Fibroblast of skin of right biceps (primary cell): ENCODE measurements at places on chromosomes 16 and 17.
A peak's percentile ranks its signal among the peaks of the same experiment; 100 is the strongest.

- DNase-seq = peak; percentile 85
These were observed 389.6 kb upstream of the DYNLRB2 start for GRCh38 chr16:80150978-80151721.

- DNase-seq = no peak
These were observed 103.2 kb upstream of the AXIN2 start for GRCh38 chr17:65664696-65665095.

DNA sequence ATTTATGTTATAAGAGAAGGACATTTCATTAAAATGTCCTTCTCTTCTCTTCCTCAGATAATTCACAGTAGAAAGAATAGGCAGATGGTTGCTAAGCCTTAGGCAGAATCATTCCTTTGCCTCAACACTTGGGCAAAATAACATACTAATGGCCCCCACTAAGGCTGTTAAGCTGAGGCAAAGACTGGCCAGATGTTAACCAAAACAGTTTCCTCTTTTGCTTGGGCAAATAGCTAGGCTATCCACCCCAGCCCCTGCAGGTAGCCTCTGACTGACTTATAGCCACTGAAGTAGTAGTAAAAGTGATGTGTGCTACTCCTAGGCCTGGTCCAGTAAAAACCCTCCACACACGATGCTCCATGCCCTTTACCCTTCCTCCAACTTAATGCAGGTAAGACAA is 55.2 kb downstream of the SPAG9 start:
- DNase-seq = no peak

DNA sequence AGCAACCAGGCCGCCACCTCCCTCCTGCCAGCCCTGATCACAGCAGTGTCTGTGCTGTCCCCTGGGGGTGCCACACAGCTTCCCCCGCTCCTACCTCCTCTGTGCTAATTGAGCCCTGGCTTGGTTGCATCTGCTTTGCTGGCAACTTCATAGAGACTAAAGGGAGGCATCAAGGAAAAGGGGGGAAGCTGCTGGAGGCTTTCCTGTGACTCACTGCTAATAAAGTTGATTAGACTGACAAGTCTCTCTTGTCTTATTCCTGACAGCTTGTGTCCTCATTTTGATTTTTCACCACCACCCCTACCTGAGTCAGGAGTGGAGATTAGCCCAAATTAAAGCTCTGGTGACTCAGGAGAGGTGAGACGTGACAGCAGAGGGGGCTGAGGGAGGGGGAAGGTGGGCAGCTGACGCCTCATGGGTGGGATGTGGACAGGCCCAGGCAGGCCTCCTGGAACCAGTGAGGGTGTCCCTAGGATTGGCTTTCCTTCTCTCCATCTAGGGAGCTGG is 310.0 kb downstream of the CBLN1 start:
- peak; percentile 55 for DNase-seq

DNA sequence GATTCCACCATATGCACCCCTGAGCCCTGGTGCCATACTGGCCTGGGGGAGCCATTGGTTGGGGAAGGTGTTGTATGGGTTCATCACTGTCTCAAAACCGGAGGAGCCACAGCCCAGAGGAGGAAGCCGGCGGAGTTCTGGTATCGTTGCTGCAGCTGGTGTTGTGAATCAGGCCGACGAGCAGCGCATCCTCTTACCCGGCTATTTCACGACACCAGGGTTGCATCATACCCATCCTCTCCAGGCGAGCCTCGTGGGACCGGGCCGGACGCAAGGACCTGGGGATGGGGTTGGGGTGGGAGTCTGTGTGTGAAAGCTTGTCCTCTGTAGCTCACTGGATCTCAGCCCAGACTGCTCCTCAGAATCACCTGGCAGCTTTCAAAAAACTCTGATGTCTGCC is 6.6 kb upstream of the SLC12A3 start:
- no peak for DNase-seq

DNA sequence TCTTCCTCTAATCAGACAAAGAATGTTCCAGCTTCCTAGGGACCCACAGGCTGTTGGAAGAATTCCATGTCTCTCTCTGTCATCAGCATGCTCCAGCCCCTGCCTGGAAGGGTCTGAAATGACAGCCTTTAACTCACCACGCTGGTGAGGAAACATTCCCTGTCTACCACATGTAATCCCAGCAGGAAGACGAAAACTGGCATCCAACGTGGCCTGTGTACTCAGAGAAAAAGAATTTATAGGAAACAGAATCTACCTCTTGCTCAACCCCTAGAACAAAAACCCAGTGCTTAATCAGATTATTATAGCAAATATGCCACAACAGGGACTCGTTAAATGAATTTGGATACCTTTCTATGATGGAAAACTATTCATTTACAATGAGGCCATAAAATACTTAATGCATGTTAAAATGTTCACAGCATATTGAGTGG is 147.3 kb upstream of the FOXF1 start:
- peak; percentile 99 for DNase-seq

- DNase-seq = no peak
These were observed 19.7 kb upstream of the TEX2 start for GRCh38 chr17:64282753-64283080.

DNA sequence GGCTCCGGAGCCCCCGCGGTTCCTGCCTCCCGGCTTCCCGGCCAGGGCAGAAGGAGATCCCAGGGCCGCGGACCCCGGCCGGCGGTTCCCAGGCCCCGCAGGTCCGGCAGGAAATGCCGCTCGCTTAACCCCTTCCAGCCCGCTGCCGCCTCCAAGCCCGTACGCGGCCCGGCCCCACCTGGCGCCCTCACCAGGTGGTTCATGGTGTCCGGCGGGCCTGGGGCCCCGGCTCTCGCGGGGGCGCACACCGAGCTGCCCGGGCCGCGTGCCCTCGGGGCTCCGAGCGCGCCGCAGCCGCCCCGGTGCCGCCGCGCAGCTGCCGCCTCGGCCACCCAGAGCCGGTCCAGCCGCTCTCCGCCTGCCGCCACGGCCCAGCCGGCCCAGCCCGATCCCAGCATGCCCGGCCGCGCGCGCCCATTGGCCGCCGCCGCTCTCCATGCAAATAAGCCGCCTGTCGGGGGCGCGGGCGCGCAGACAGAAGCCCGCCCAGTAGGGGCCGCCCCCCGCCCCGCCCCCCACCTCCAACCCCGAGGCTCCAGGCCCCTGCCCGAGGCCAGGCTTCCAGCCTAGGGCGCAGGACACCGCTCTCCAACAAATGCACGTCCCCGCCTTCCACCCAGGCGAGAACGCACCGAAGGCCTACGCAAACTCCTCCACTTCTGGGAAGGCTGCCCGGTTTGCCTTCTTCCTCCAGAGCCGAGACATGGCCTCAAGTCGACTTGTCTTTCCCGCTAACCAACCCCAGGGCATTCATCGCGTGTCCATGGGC is at the start of gene BCAR1:
TSS of gene BCAR1 (minus strand) at position 345 of the 769 bp plus-strand sequence. CDS start at position 203, 142 bp downstream.
- peak; percentile 92 for DNase-seq

GRCh38 chr17:17394494-17394893 is 82.3 kb upstream of the MED9 start:
- DNase-seq = no peak

GRCh38 chr17:77995146-77995852 is 36.8 kb downstream of the TNRC6C start:
- no peak for DNase-seq

DNA sequence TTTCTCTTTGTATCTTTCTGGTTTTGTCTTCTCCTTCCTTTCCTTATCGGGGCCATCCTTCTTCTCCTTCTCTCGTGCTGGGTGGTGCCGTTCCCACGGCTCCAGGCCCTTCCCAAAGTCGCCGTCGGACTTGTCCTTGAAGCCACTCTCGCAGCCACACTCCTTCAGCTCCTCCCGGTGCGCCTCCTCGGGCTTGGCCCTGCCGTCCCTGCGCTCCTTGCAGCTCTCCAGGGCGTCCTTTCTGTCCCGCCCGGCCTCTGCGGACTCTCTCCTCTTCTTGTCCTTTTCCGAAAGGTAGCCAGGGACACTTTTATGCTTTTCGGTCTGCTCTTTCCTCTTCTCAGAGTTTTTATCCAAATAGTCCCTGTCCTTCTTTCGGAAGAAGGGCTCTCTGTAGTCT is 65.9 kb downstream of the ZNF778 start:
- DNase-seq = no peak

GRCh38 chr17:79368521-79368920 is 242.3 kb downstream of the RBFOX3 start:
- DNase-seq = no peak

GRCh38 chr17:44044071-44044470 is 22.4 kb downstream of the LSM12 start:
- peak; percentile 71 for DNase-seq

DNA sequence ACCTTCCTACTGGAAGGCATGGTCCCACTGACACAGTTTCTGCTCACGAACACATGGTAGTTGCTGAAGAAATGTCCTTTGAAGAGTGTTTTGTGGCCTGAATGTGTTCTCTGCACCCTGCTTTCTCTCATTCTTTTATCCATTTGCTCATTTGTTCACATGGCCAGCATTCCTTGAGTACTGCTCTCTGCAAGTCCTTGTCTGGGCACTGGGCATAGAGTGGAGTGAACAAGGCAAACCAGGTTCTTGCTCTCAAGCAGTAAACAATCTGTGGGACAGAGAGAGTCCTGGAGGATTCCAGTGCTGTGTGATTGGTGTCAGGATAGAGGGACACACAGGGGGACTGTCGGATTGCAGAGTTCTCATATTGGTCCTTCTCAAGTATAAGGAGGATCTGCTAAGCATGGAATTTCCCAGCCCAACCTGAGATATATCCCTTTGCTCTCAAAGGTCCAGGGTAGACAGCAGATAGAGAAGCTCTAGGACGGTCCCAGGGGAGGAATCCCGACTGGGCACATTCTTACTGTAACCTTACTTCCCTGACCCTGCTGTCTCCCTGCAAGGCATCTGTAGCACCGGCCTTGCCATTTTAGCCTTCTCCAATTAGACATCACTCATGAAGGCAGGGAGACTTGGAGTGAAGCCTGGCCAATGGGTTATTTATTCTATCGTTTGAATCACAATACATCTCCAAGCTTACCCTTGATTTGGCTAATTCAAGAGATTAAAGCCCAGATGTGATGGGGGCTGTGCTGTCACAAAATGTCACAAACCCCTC is 32.3 kb downstream of the ARL4D start:
- no peak for DNase-seq
